ENCODE measurements at places on chromosomes 4 and X. TPM values are rescaled to one million over a fixed set of nuclear protein-coding genes. Genes with fewer than 3 reads are reported as not detected.

GRCh38 chr4:68850293-68850692 lies 34.5 kb downstream of the UGT2B10 start:
- no peaks in the 10 kb centered on the region for H3K36me3 ChIP-seq
- no peaks in the 10 kb centered on the region for H3K27me3 ChIP-seq
- H3K27ac ChIP-seq: no peak overlapping the region
- no peak overlapping the region for H3K4me3 ChIP-seq
- no peaks in the 10 kb centered on the region for H3K4me1 ChIP-seq
- DNase-seq: no peak

GRCh38 chrX:68718443-68718820 lies 71.0 kb downstream of the STARD8 start:
- no peaks in the 10 kb centered on the region for H3K36me3 ChIP-seq
- peaks cover 15% of the 10 kb centered on the region for H3K27me3 ChIP-seq
- no peaks in the 10 kb centered on the region for H3K4me1 ChIP-seq
- no peak overlapping the region for H3K27ac ChIP-seq

- peaks cover 3% of the 10 kb centered on the region for H3K36me3 ChIP-seq
- H3K27ac ChIP-seq: no peak overlapping the region
- H3K27me3 ChIP-seq: no peaks in the 10 kb centered on the region
- peaks cover 3% of the 10 kb centered on the region for H3K4me1 ChIP-seq
- DNase-seq: no peak
These were observed 2.7 kb upstream of the PYURF start for GRCh38 chr4:88526221-88526815.

- peaks cover 5% of the 10 kb centered on the region for H3K4me1 ChIP-seq
- H3K4me3 ChIP-seq: no peak overlapping the region
- DNase-seq: no peak
- H3K27ac ChIP-seq: no peak overlapping the region
- peaks cover 13% of the 10 kb centered on the region for H3K36me3 ChIP-seq
These were observed 63.7 kb downstream of the RBPJ start for GRCh38 chr4:26384380-26385057.

DNA sequence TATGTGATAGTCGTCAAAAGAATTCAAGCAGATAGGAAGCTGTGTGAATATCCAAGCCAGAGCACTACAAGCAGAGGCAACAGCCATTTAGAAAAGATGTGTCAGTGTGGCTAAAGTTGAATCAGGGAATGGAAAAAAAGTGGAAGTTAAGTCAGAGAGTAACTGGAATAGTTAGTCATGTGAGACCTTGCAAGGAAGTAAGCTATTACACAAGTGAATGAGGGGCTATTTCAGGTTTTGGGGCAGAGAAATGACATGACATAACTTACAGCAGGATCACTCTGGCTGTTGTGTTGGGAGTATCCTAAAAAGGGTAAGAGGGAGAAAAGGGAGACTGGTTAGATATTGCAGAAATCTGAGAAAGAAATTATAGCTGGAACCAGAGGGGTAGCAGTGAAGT lies 236.6 kb upstream of the PCDH18 start:
- no peak overlapping the region for H3K27ac ChIP-seq
- no peaks in the 10 kb centered on the region for H3K27me3 ChIP-seq
- H3K4me1 ChIP-seq: no peaks in the 10 kb centered on the region
- no peak overlapping the region for H3K4me3 ChIP-seq
- DNase-seq: peak; percentile 5
- H3K36me3 ChIP-seq: no peaks in the 10 kb centered on the region

The DEFB131A gene
- not detected for total RNA-seq

DNA sequence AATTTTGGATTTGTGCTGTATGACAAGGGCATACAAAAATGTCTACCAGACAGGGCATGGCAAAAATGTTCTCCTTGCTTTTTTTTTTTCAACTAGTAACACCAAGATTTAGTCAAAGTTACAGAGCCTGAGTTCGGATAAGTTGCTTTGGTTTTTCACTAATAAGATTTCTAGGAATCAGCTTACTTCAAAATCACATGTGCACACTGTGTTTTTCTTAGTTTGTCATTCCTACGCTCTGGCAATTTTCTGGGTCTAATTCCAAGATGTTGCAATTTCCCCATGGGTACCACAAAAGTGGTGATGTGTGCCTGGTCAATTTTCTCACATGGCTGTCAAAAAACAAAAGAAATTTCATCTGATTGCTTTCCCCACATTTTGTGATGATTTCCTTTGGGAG lies 6.3 kb downstream of the C1QTNF7 start:
- no peak for DNase-seq
- H3K36me3 ChIP-seq: no peaks in the 10 kb centered on the region
- H3K4me3 ChIP-seq: no peak overlapping the region
- H3K27me3 ChIP-seq: no peaks in the 10 kb centered on the region
- H3K27ac ChIP-seq: no peak overlapping the region

The DCLK2 gene
- total RNA-seq: 11.3 TPM

GRCh38 chr4:121789960-121790829 lies 10.9 kb upstream of the EXOSC9 start:
- H3K4me3 ChIP-seq: no peak overlapping the region
- H3K27me3 ChIP-seq: no peaks in the 10 kb centered on the region
- H3K4me1 ChIP-seq: peaks cover 27% of the 10 kb centered on the region
- peak; percentile 86 for DNase-seq
- peak overlapping the region; percentile 59 for H3K27ac ChIP-seq
- H3K36me3 ChIP-seq: no peaks in the 10 kb centered on the region

- H3K27ac ChIP-seq: no peak overlapping the region
- no peak overlapping the region for H3K4me3 ChIP-seq
- no peaks in the 10 kb centered on the region for H3K27me3 ChIP-seq
- 0 out of 2 replicates have a peak, but pooled peaks cover 1% of the 10 kb centered on the region for H3K4me1 ChIP-seq
- H3K36me3 ChIP-seq: no peaks in the 10 kb centered on the region
These were observed 188.3 kb upstream of the RPS6KA3 start for GRCh38 chrX:20455001-20455400.

Measured in IMR-90 (cell line).